ENCODE measurements at places on chromosomes 3 and 15. TPM values are rescaled to one million over a fixed set of nuclear protein-coding genes. Genes with fewer than 3 reads are reported as not detected.

DNA sequence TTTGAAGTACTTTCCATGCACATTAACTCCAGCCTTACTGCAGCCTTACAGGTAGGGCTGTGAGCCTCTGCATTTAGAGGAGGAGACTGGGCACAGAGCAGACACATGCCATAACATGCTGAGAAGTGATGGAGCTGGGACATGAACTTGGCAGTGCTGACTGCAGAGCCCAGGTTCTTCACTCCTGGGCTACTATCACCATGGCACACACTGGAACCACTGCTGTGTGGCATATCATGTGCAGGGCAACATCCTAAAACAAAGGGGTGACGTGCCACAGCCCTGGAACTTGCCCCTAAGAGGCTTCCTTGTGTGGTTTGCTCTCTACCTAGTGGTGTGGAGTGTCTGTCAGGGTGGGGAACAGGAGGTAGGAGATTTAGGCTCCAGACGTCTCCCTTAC lies 25.4 kb downstream of the EHD4 start:
- DNase-seq: no peak

DNA sequence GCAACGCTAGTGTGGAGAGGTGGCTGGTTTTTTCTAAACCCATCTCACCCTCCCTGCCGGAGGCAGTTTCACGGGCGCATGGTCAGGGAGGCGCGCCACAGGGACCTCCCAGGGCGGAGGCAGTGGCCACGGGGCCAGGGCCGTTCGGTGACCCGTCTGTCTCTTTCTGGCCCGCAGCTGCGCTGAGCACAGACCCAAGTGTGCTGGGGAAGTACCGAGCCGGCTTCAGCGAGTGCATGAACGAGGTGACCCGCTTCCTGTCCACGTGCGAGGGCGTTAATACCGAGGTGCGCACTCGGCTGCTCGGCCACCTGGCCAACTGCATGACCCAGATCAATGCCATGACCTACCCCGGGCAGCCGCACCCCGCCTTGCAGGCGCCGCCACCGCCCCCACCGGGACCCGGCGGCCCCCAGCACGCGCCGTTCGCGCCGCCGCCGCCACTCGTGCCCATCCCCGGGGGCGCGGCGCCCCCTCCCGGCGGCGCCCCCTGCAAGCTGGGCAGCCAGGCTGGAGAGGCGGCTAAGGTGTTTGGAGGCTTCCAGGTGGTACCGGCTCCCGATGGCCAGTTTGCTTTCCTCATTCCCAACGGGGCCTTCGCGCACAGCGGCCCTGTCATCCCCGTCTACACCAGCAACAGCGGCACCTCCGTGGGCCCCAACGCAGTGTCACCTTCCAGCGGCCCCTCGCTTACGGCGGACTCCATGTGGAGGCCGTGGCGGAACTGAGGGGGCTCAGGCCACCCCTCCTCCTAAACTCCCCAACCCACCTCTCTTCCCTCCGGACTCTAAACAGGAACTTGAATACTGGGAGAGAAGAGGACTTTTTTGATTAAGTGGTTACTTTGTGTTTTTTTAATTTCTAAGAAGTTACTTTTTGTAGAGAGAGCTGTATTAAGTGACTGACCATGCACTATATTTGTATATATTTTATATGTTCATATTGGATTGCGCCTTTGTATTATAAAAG lies 1.8 kb downstream of the HES1 start:
- peak; percentile 66 for DNase-seq

DNA sequence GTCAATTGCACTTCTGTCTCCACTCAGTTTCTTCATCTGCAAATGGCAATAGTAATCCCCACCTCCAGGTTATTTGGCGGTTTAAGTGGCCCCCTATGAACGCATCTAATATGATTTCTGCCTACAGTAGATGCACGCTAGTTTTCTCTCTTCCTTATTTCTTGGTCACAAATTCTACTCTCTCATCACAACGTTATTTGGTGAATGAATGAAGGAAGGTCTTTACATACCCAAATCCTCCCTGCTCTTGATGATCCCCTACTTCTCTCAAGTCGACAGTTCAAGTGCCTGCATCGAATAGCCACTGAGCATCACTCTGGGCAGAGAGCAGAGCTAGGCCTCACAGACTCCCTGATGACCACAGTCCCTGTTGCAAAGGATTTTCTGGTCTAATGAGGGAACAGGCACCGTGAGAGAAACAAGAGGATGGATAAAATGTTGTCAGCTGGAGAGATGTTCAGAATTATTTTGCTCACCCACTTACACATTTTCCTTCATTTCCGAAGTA lies 181.2 kb upstream of the SMAD3 start:
- no peak for DNase-seq

The DNAJC13 gene
- 33.6 TPM for total RNA-seq

DNA sequence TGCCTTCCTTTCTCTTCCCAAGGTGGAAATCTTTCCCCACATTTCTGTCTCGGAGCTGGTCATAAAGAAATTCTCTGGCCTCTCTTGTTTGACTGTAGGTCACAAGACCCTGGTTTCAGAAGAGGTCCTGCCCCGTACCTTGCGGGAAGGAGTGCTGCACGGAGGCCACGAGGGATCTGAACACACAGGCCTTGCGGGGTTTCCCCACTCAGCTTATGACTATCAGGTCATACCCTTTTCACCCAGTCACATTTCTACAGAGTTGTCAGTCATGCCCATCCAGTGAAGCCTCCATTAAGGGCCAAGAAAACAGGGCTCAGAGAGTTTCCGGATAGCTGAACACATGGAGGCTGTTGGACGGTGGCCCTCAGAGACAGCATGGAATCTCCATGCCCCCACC lies 54.7 kb upstream of the ATP13A3 start:
- peak; percentile 27 for DNase-seq

GRCh38 chr15:99762288-99762687 lies 29.1 kb upstream of the LYSMD4 start:
- no peak for DNase-seq

The HRG gene
- not detected for total RNA-seq

GRCh38 chr3:152591515-152591914 lies 243.4 kb upstream of the P2RY1 start:
- DNase-seq: no peak

DNA sequence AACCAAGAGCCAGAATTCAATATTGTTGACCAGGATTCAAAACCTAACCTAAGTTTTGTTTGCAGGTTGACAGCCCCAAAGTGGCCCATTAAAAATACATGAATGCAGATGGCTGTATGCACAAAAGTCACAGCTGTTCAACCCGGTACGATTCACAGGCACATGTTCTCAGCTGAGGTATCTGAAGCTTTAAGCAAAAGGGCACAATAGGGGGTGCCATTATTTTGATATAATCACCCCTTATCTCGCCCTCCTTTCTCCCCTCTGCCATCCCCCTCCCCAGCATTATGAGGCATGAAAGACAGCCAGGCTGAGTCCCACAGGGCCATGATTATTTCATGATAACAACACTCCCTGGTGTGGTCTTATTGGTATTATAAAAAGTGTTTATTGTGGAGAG lies 264.9 kb downstream of the EBLN2 start:
- DNase-seq: no peak

DNA sequence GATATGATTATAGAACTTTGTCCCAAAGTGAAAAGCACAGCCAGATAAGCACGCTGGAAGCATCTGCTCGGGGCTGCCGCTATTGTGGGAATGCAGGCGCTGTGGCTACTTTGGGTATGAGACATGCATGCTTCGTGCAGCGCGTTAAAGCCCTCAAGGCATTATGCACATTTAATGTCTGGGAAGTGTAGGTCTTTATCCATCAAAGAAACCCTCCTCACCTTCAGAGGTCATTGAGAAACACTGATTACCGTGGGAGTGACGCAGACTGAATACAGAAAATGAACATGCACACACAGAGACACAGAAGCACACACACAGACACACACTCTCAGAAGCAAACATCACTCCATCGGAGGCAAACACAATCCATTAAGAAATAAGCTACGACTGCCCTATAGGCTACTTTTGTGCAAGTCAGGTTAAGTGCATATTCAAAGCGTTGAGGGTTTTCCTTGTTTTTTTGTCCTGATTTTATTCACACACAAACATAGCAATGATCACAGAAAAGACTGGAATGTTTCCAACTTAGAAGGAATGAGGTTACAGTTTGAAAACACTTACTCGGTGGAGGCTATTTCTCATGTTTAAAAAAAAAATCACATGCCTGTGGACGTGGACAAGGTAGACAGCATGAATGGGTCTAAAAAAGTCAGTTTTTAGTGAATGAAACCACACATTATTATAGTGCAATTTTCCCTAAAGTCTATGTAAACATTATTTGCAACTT lies 68.5 kb downstream of the PLCH1 start:
- no peak for DNase-seq

DNA sequence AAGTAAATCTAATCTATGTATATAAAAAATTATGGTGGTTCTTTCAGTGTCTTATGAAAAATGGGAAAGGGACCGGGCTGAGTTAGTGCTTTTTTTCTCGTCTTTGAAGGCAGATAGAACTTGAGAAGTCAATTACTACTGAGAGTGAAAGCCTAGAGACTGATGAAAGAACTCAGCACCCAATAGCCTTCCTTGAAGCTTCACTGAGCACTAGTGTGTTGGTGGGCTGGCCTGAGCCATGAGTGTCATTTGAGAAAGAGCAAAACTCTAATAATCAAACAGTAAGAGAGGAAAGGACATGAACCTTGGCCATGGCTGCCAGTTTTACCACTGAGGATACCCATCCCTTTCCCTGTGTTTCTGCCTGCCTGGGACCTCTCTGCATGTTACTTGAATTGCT lies 428.3 kb upstream of the RASGRP1 start:
- no peak for DNase-seq

DNA sequence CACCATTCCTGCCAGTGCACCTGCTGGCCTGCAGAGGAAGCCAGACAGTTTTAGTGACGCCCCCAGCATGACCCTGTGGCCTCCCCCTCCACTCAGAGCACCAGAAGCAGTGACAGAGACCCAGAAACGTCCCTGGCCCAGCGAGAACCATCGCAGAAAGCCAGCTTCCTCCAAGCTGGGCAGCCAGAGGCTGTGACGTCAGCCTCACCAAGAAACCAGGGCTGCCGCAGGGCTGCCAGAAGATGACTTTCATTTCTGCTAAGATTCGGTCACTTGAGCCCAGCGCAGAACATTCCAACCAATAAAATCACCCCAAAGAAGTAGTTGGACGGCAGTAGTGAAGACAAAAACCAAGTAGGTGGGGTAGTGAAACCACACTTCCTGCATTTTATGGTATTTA lies 29.6 kb upstream of the RPL32 start:
- no peak for DNase-seq

DNA sequence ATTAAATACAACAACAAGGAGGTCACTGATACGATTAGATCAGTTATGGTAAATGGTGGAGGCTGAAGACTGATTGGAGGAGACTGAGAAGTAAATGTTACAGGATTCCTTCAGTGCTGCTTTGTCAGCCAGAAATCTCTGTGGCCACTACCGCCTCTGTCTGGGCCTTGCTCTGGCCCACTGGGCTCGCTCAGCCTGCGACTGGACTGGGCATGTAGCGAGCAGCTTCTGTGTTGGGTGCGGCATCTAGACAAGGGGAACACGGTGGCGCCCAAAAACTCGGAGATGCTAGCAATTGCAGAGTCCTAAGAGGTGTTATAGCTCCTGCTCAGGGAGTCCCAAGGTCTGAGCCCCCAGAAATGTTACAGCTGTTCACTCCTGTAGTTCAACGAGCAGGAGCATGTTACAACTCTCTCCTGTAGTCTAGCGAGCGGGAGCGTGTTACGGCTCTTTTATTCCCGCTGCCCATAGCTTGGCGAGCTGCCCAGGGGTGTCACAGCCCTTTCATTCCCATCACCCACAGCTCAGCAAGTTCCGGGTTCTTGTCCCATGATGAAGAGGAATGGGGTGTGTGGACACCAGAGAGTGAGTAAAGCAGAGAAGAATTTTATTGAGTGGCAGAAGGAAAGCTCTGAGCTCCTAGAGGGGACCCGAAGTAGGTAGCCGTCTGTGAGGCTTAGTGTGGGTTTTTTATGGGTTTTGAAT lies 24.7 kb downstream of the SLC15A2 start:
- no peak for DNase-seq

GRCh38 chr15:65110676-65111292 lies 4.2 kb downstream of the UBAP1L start:
- no peak for DNase-seq

DNA sequence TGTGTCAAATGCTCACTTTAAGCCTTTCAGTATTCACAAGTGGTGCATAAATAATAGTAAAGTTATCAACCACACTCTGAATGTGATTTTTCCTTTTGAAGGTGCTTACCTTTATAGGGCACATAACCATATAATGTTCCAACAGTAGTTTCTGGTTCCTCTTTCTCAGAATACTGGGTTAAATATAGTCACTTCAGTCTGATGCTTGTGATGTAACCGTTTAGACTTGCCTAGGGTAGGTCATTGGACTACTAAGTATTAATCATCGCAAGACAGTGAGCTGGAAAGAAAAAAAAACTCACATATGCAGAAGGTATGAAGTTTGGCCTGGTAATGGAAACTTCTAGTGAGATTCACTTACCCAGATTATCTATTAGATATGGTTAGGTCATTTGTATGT lies 1.9 kb downstream of the KBTBD8 start:
- DNase-seq: no peak

GRCh38 chr3:71903936-71904335 lies 119.0 kb upstream of the PROK2 start:
- no peak for DNase-seq

DNA sequence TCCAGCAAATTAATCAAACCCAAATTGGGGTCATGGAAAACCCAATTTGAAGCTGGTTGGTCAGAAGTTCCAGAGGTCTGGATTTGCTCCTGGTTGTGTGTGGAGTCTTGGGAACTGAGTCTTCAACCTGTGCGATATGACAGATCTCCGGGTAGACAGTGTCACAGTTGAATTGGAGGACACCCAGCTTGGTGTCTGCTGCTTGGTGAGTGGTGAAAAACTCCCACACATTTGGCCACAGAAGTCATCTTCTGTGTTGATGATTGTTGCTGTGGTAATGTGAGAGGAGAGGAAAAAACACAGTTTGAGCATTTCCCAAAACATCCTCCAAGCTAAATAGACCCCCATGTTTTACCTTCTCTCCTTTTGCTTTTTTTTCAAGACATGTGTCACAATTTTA lies 218.1 kb downstream of the TP63 start:
- no peak for DNase-seq

GRCh38 chr3:42688016-42688415 lies 2.7 kb downstream of the KLHL40 start:
- no peak for DNase-seq

GRCh38 chr3:48750856-48751255 lies 33.8 kb upstream of the IP6K2 start:
- no peak for DNase-seq

DNA sequence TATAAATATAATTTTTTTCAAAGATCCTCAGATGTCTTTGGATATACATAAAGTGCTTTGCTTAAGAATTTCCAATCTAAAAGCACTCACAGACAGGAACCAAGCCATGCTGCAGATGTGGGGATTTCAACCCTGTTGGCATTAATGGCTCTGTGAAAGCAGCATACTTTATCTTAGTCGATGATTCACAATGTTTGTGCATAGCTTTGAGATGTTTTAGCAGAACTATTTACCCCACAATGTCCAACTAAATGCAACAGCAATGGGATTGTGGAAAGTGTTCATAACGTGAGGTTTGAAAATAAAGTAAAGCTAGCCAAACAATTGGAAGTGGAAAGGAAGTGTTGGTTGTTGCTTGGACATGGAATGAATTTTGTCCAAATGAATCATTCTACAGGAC lies 371.4 kb downstream of the SOX2 start:
- DNase-seq: no peak

The TMEM45A gene
- 0.22 TPM for total RNA-seq

- no peak for DNase-seq
Measured at GRCh38 chr15:68316061-68316804, 38.7 kb downstream of the FEM1B start.

- DNase-seq: no peak
Measured at GRCh38 chr3:192843723-192844485, 73.8 kb downstream of the MB21D2 start.

The LPCAT4 gene
- total RNA-seq: 66.8 TPM
